ENCODE measurements at places on chromosomes 6 and 20. TPM values are rescaled to one million over a fixed set of nuclear protein-coding genes. Genes with fewer than 3 reads are reported as not detected.

DNA sequence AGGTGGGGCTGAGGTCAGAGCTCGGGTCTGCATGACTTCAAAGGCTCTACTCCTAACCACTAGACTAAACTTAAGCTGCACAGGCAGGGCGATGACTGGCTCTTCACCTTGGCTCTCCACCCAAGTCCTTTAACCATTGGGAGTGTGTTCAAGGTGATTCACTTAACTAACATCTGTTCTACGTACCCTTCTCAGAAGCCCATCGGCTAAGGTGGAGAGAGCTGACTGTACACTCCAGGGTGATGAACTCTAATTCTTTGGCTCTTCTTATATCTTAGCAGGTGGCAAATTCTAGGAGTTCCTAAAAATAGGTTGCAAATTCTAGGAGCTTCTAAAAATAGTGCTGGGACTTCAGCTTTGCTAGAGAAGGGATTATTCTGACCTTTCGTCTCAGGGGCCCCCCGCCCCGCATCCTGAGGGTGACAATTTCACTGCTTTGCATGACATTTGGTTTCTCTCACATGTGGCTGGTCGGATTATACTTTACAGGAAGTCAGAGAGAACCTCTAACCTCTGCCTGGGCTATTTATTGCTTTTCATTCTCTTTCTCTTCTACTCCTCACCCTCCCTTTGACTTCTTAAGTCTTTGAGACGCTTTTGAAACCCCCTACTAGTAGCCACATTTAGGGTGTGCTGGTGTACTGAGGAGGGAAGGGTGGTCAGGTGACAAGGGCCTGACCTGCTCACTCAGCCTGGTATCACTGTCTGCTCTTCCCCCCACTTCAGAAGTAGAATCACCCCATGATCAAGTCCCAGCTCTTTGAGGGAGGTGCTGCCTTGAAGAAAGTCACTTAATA, 55.5 kb downstream of the PRDM1 start:
- no peak for DNase-seq

DNA sequence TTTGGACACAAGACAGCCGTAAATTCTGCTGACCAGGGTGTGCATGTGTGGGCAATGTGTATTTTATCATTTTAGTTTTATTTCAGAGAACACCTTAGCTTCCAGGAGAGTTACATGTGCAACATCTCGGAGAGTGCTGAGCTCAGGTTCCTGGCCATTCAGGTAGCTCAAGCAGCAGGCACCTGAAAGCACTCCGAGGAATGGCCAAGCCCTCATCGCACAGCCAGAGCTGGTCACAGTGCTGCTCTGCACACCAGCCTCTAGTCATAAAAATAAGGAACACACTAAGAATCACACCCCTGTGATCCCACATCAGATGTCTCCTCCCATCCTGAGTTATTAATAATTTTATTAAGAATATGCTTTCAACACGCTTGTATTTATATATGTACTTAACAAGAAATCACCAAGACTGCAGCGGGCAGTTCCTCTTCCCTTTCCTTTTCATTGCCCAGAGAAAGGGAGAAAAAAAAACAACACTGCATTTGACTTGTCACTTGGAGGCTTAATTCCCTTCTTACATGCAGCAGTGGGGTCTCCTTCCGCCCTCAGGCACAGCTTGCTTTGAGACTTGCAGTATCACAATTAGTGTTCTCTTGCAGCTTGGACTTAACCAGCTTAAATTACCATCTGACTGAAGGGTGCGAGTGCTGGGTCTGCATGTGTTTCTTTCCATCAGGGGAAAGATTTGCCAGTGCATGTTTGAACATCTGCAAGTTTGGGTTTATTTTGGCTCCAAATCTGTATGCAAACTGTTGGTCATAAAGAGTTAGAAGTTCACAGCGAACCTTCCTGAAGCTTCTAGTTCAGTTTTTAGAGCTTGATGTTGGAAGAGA, 36.0 kb upstream of the IRF4 start:
- no peak for DNase-seq

GRCh38 chr20:58944610-58945009, 36.4 kb upstream of the NELFCD start:
- DNase-seq = no peak

Gene CDH26
- 0.17 TPM for polyA plus RNA-seq

Gene OR12D3
- polyA plus RNA-seq = not detected
